ENCODE measurements at places on chromosomes 13 and 19. TPM values are rescaled to one million over a fixed set of nuclear protein-coding genes. Genes with fewer than 3 reads are reported as not detected.

The TEX101 gene
- not detected for total RNA-seq

The NPAS1 gene
- 0.11 TPM for total RNA-seq

The CACNG7 gene
- total RNA-seq = not detected

The CEACAM1 gene
- total RNA-seq = not detected

The SAFB2 gene
- 36.9 TPM for total RNA-seq

The CATSPERD gene
- not detected for total RNA-seq

The NCR1 gene
- total RNA-seq = not detected

The MATK gene
- total RNA-seq = not detected

The EXOC3L2 gene
- total RNA-seq = 0.11 TPM
